Stimulated activated CD4-positive, alpha-beta T cell treated with anti-CD3 and anti-CD28 coated beads, TNF-alpha, amount 100 ng/mL, for 1 hour (primary cell): ENCODE measurements at places on chromosomes 5 and 9.

DNA sequence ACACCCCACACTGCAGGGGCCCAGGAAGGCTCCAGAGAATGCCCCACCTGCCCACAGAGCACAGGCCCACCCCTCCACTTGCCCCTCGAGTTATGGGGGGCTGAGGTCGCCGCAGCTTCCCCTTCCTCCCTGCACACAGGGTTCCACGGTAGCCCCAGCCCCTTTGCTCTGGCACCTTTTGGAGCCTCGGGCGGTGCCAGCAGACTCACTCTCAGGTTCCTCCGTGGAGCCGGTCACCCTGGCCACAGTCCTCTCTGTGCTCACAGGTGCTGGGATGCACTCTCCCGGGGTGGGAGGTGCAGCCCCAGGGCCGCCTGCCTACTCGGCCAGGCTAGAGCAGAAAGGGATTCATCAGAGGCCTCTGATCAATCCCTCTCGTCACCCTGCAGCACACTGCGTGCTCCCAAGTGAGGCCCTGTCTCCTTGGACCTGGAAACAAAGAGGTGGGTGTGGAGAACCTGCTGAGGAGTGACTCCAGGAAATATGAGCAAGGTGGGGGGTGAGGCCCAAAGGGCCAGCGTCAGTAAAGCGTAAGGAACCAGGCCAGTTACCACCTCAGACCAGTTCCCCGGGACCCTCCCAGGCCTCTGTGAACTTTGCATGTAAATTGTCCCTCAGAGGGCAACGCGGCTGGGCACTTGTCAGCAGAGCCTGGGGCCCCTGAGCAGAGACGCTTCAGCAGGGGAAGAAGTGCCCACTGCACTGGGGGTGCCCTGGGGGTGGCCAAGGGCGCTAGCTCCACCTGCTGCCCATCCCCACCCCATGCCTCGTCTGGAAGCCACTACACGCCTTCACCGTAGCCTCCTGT lies 167.8 kb downstream of the OLFM1 start:
- no peak for DNase-seq

GRCh38 chr5:76547891-76548524 lies 75.2 kb downstream of the F2RL2 start:
- DNase-seq, result no peak

DNA sequence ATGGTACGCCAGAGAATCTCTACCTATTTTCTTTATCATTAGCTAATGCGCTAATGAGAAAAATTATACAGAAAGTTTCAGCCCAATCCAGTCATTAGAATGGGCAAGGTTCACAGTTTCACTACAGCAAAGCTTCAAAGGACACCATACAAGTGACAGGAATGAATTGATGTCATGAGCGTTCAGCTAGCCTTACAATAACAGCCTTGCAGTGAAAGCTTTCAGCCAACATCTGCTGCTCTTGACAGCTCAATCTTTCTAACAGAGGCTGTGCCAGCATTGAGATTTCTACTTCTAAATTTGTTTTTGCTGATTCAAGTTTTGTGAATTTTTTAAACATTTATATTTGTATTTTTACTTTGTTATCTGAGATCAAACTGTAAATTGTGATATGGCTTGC lies 302.4 kb upstream of the FAM174A start:
- no peak for DNase-seq

GRCh38 chr9:111897601-111898137 lies 1.1 kb downstream of the UGCG start:
- no peak for DNase-seq

DNA sequence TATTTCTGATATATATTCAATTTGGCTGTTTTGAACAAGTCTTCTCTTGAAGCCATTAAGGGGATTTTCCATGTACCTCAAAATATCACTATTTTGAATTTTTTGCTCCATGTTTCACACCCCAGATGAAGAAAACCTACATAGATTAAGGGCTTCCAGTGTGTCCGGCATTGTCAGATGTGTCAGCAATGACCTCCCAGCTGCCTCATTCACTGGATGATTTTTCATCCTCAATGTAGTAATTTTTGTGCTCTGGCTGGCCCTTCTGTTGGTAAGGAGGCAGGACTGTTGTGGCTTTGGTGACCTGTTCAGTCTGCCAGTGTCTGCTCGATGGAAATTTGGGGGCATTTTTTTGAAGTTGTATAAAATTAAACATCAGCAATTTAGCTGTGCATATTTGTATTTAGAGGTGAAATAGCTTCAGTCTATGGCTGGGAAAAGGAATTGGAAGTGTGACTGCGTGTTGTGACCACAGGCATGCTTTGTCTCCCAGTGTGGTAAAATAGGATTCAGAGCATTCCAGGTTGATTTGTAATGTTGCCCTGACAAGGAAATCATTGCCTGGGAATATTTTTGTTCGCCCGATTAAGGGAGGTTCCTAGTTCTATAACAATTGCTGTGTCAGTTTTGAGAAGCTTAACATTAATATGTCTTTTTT lies 312.4 kb downstream of the ARHGEF28 start:
- DNase-seq, result no peak

- no peak for DNase-seq
These were observed 56.0 kb downstream of the RASGRF2 start for GRCh38 chr5:81016116-81016515.

GRCh38 chr5:112386766-112387165 lies 32.3 kb downstream of the EPB41L4A start:
- DNase-seq, result no peak

- DNase-seq, result no peak
These were observed at the start of gene KCNV2 for GRCh38 chr9:2717385-2717784. KCNV2 (plus strand) TSS chr9:2717510; CDS start chr9:2717740, 230 bp downstream.

GRCh38 chr5:148873690-148874485 lies 47.5 kb downstream of the ADRB2 start:
- DNase-seq, result no peak

- no peak for DNase-seq
These were observed 2.9 kb downstream of the TGFBI start for GRCh38 chr5:136031711-136032110.
